ENCODE measurements at places on chromosomes 16 and 17.

GRCh38 chr17:57356153-57356718 is 99.9 kb downstream of the MSI2 start:
- DNase-seq = no peak

GRCh38 chr17:75752405-75752709 is 12.6 kb downstream of the GALK1 start:
- no peak for DNase-seq

GRCh38 chr17:33225509-33225908 is 67.6 kb downstream of the ASIC2 start:
- DNase-seq = no peak

DNA sequence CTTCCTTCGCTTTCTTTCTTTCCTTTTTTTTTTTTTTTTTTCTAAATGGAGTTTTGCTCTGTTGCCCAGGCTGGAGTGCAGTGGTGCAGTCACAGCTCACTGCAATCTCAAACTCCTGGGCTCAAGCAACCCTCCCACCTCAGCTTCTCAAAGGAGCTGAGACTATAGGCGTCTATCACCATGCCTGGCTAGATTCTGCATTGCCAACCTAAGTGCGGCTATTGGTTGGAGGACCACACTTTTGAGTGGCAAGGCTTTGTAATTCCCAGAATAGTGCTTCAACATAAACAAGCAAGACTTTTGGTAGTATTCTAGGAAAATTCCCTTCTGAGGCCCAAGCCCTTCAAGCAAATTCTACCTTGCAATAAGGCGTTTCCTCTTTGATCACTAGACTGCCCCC is 107.8 kb downstream of the YPEL2 start:
- DNase-seq = no peak

GRCh38 chr16:23026784-23027362 is 122.4 kb downstream of the USP31 start:
- no peak for DNase-seq

DNA sequence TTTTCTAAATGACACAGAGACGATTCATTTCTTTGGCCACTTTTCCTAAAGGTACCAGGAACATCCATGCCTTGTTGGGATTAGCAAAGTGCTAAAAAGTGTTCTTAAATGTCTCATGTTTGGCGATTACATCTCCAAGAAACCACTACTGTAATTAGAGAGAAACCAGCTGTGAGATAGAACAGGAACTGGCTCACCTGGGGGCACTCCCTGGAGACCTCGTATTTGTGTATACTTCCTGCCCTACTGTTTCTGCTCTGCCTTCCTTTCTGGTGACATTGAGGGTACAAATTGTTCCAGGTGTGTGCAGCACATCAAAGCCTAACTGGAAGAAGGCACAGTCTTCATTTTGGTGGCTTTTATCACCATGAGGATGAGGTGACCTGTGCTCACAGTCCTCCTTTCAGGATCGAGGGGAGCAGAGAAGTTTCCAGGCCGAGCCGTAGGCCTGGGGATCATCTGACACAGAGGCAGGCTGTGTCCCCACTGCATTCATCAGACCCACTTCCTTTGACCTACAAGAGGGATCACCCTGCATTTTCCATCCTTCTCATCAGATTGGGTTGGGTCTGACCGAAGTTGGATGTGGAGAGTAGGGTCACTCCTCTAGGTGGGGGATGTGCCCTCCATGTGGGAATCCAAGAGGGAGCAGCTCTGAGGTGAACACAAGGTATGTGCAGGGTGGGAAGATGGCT is 23.7 kb downstream of the CCL4 start:
- no peak for DNase-seq

- peak; percentile 89 for DNase-seq
Measured at GRCh38 chr17:43006639-43007551, at the start of gene IFI35. Gene IFI35, plus strand, starts transcription at chr17:43006784. Its CDS starts 164 bp downstream, at chr17:43006948.
